Right renal pelvis (tissue), 4 donors: ENCODE measurements at places on chromosomes 12 and 14. TPM values are rescaled to one million over a fixed set of nuclear protein-coding genes. Genes with fewer than 3 reads are reported as not detected.

DNA sequence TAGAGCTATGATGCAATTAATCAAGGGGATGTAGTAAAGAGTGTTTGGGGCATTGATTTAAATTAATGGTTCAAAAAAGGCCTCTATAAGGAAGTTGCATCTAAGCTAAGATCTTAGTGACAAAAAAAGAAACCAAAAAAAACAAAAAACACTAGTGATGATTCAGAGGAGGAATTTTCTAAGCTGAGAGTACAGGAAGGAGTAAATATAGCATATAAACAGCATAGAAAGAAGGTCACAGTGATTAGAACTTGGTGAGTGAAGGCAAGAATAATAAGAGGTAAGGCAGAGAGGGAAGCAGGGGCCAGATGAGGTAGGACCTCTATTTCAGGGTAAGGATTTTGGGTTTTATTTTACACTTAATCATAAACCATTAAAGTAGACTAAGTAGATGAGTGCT, 48.0 kb upstream of the PDZRN4 start:
- DNase-seq: no peak

DNA sequence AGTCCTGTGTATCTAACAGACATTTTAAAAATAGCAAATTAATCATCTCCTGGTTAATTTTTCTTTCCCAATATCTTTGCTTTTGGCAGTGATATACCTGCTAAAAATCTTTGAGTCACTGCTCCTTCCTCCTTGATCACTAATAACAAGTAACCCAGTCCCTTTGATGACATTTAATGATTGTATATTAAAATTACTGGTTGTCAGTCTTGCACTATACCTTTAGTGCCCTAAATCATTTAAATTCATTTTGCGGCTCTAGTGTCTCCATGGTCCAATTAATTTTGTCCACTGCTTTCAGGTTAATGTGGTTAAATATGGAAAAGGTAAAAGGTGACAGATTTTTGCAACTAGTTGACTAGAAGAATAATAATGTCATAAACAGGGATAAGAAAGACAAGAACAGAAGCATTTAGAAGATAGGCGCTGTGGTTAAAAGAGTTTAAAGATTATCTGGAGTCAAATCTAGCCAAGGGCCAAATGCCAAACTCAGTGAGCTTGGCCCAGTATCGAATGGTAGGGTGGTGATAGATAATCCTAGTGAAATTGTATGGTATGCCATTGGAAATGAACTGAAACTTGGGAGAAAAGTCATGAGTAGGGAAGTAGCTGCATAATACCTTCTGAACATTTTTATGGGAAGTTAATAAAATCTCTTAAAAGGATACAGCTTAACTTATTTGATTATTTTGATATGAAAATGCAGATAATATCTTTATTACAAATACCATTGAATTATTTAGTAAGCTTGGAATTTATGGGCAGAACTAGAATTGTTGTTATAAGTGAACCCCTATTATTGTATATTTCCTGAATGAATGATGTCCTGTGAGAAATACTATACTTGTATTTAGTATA, 115.0 kb downstream of the PCNX1 start:
- no peak for DNase-seq

DNA sequence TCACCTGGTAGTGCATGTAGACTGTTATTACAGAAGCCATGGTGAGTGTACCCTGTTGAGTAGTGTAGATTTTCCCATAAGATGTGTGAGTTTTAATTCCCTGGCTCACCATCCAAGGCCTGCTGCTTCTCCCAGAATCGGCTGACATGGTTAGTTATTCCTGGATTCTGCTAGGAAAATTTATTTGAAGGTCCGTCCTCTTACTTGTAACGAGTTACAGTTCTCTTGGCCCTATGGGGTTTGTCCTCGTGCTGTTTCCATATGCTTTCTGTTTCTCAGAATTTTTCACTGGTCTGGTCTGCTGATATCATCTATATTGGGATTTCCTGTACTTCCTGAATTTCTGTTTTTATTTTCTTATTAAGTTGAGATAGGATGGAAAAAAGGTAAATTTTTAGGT, 423.3 kb upstream of the RGS6 start:
- no peak for DNase-seq

- no peak for DNase-seq
Observed at GRCh38 chr12:44848703-44849085, 27.4 kb downstream of the NELL2 start.

- no peak for DNase-seq
Observed at GRCh38 chr14:96088074-96088473, 48.9 kb downstream of the C14orf132 start.

DNA sequence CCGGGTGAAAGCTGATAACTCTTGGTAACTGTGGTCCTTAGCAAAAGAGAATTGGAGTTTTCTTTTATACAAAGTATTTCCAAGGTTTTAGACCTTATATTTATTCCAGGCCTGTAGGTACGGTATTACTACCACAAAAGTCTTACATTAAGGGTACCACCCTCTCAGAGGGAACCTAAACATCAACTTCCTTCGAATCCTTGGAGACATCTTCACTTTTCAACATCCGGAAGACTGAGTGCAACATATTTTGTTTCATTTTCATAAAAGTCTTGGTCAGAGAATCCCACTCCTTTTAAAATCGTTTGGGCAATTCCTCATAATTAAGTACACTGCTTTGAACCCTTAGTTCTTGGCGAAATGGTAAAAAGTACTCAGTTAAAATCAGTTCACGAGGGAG, 1.2 kb downstream of the CNOT2 start:
- DNase-seq: no peak

GRCh38 chr12:122927756-122928403, 32.0 kb upstream of the VPS37B start:
- DNase-seq: no peak

GRCh38 chr14:56797003-56797568, 13.2 kb downstream of the OTX2 start:
- DNase-seq: no peak

DNA sequence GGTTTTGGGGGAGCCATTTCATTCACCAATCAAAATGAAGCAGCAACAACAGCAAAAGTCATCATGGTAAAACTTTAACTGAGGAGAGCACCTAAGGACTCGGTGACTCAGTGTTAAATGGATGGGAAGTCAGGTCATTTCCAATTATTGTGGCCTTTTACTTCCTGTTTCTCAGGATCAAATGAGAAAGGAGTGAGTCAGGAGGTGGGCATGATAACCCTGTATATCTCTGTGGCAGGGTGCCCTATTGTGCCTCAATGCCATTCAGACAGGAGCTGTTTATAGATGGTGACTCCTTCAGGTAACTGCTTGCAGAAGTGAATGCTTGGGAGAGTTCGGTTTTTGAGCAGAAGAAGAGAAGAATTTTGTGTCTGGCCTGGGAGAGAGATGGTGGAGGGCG, 135.5 kb upstream of the CPM start:
- DNase-seq: no peak

DNA sequence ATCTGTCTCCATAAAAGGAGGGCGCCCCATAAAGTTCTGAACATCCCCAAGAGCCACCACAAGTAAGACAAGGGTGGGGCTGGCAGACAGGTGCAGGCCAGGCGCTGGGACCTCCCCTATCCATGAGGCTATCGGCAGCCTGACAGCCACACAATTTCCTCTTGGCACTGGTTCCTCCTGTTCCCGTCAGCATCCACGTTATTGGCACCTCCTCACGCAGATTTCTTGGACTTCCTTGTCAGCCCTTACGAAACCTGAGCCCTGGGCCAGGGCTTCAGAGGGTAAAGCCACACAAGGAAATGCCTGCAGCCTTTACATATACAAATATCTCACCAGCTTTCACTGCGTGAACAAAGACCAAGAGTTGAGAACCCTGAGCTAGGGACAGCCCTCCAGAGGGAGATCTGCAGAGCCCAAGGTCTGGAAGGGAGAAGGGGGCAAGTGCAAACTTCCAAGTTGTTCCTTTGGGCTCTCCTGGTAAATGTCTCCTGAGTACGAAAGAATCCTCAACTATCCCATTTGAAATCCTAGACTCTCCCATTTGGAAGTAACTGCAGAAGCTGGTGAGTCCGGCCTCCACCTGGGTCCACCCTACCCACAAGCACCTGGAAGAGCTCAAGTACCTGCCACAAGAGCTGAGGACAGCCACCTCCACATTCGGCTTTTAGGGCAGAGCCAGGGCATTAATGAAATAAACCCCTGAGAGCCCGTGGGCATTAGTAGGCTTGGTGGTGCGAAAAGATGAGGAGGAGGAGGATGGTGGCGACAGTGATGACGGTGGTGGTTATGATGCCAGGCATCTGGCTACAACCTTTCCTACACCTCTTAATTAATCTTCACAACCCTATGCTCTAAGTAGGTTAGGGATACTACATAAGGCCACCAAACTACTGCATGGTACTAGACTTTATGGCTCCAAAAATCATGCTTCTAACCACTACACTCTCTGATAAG, 5.5 kb upstream of the TC2N start:
- DNase-seq: no peak

GRCh38 chr12:129276361-129277060, 423.2 kb downstream of the GLT1D1 start:
- DNase-seq: no peak

The GLT8D2 gene
- polyA plus RNA-seq: 17.7 TPM

The FLVCR2 gene
- polyA plus RNA-seq: 5.3 TPM

The RGS6 gene
- 0.94 TPM for polyA plus RNA-seq

The NFATC4 gene
- polyA plus RNA-seq: 74.3 TPM

The CLEC1B gene
- 0.60 TPM for polyA plus RNA-seq

The MGST1 gene
- 41.4 TPM for polyA plus RNA-seq

The HOXC12 gene
- polyA plus RNA-seq: not detected
